ENCODE measurements at places on chromosomes 16 and 17.

DNA sequence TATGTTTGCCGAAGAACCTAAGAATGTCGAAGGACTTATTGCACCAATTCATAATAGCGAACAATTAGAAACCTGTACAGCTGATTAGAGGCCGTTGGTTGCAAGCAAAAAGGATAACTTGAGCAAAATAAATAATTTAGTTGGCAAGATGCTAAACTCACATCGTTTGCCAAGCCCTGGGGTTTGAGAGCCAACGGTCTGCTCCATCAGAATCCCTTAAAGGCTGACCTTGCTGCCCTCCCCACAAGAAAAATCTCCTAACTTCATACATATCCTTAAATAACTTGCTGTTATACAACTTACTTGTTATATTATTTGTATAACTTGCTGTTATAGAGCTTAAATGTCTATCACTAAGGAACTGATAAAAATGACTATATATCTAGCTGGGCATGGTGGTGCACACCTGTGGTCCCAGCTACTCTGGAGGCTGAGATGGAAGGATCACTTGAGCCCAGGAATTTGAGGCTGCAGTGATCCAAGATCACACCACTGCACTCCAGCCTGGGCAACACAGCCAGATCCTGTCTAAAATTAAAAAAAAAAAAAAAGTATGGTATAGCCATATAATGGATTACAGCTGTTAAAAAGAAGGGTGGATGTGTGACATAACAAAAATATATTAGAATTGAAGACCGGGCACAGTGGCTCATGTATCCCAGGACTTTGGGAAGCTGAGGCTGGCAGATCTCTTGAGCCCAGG is 1.9 kb upstream of the TRIM37 start:
- DNase-seq: no peak

DNA sequence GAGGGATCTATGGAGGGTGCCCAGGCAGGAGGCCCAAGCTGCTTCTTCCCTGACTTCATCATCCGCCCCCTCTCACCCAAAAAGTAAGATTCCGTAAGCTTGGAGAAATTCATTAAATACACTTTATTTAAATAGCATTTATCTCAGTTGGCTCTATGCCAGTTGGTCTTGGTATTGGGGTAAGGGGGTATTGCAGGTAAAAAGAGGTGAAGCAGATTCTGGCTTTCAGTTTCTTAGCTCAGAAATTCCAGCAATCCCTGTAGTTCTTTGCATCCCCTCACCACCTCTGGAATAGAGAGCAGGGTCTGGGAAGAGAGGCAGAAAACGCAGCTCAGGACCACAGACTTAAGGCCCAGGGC is 750 bp upstream of the ALDOC start:
- no peak for DNase-seq

DNA sequence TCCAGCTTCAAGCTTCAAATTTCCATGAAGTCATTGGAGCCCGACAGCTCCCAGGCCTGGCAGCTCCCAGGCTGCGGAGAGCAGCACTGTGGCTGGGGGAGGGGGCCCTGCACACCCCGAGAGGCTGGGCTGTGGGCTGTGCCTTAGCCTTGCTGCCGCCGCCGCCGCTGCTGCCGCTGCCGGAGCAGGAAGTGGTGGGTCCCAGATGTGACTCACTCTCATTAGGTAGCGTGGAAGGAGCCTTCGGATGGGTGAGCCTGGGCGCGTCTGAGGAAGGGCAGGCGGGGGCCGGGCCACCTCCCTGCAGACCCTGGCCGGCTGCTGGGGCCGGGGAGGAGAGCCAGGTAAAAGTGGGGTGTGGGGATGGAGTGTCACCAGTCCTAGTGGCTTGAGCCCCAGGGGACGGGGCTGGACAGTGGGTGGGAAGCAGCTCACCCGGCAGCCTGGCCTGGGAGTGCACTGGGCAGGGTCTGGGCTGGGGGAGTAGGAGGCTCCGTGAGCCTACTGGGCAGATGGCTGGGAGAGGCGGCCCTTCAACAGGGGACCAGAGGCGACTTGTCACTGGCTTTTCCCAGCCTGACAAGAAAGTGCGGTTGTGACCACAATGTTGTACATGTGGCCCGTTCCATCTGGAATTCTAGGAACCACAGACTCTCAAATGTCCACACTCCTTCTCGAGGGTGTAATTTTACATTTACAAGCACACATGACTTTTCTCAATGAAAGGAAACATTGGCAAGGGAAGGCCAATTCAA is at the start of gene ADCY7:
Gene ADCY7 (plus strand): TSS at position 215 of the 755 bp plus-strand sequence. CDS start 21,629 bp downstream, outside the sequence.
- DNase-seq: peak; percentile 83

GRCh38 chr16:20504418-20504817 is 53.1 kb downstream of the ACSM2A start:
- no peak for DNase-seq

DNA sequence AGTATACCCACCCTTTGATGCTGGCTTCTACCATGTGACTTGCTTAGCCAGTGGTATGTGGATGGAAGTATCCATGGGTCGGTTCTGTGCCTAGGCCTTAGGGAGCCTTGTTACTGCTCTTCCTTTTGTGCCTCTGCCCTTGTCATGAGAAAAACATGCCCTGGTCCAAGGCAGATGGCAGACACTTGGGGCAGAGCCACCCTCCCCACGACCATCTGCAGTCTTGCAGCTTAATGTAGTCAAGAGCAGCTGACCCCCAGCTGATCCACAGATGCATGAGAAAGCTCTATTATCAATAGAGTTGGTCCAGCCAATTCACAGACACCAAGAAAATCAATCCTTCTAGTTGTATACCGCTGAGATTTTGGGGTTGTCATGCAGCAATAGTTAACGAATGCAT is 95.7 kb downstream of the SLC39A11 start:
- no peak for DNase-seq

- DNase-seq: no peak
These were observed 2.5 kb downstream of the PLEKHG4 start for GRCh38 chr16:67281536-67282446.

DNA sequence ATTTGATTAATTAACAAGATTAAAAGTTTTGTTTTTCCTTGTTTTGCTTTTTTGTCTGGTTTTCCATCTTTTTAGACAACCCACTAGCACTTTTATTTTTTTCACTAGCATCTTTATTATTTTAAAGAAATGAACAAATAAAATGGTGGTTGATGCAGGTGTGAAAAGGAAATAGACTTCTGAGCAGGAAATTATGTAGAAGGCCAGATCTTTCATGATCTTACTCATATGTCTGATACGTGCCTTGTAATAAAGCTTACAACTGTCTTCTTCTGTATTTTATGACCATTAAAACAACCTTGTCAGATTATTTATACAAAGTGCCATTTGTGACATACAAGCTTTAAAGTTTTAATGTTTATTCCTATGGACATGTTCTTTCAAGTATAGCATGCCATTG is 6.3 kb downstream of the SLFN12L start:
- DNase-seq: no peak

DNA sequence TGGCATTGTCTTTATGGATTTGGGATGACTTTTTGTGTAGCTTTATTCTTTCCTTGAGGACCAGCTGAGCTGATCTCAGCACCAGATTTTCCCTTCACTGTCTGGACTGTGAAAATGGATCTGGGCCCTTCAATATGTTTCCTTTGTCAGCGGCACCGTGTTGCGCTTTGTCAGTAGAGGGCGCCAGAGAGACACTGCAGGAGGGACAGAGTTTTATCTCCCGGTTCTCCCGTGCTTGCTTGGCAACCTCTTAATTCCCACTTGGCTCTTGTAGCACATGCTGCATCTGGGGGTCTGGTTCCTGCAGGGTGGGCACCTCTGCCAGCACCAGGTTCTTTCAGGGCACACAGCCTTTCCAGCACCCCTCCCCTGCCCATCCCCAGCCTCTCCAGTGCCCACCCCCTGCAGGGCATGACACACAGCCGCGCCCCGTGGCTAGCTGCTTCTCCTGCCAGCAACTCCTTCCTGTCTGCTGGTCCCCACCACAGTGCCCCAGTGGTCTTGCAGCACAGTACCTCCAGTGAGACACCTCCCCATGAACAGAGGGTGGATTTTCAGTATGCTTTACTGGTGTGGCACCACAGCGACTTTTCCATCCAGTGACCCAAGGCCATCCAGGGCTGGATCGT is 19.6 kb downstream of the OR1D5 start:
- DNase-seq: no peak

GRCh38 chr16:13856811-13857511 is 63.0 kb upstream of the ERCC4 start:
- no peak for DNase-seq

- DNase-seq: no peak
These were observed 332.2 kb downstream of the WWOX start for GRCh38 chr16:78431701-78432100.

DNA sequence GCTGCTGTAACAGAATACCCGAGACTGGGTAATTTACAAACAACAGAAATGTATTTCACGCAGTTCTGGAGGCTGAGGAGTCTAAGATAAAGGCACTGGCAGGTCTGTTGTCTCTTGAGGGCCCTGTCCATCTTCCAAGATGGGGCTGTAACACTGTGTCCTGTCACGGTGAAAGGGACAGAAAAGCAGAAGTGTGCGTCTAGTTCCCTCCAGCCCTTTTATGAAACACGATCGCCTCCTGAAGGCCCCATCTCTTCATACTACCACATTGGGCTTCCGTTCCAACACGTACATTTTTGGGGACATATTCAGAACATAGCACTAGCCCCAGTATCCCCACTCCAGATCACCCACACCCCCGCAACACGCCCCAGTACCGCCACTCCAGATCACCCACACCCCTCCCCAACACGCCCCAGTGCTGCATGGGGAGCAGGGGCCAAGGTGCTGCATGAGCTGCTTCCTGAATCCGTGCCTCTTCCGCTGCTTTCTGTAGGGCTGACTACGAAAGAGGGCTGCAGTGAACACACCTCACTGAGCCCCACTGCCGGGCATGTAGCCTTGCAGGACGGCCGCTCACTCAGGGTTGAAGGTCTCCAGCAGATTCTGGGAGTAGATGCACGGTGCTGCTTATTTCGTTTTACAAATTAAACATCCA is 91.9 kb downstream of the RPTOR start:
- no peak for DNase-seq

GRCh38 chr17:36945959-36946725 is 2.6 kb upstream of the AATF start:
- no peak for DNase-seq

- no peak for DNase-seq
These were observed 12.1 kb downstream of the THRA start for GRCh38 chr17:40074871-40075200.

DNA sequence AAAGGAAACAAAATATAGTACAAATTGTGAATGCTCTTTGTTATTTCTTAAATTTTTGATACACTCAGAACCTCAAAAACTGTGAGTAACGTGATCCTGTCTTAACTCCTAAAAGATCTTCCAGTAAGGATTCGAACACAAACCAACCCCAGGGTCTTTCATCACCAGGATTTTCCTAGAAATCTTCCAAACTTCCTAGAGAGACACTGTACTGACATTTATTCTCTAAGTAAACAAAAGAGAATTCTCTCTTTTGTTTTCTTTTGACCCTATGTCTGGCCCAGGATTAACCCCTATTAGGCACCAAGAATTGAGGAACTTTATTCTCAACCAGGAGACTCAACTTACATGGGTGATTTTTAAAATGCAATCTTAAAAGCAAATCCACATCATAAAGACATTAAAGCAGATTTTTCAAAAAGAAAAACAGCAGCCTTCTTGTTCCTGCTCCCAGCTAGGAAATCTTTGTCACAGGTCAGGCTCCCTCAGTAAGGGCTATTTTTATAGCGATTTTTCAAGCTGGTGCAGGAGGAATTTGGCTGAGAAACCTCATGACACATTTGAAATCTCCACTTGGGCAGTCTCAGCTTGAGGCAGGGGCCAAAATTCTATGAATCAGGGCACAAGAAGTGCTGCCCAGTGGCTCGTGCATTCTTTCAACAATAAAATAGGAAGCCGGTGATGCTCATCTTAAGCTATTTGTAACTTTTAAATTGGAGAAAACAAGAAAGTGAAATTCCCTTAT is 6.2 kb upstream of the SMG1 start:
- DNase-seq: no peak

- no peak for DNase-seq
These were observed 138.8 kb downstream of the PRKCA start for GRCh38 chr17:66441101-66441661.

- DNase-seq: no peak
These were observed 19.9 kb downstream of the TEX14 start for GRCh38 chr17:58671969-58672368.

DNA sequence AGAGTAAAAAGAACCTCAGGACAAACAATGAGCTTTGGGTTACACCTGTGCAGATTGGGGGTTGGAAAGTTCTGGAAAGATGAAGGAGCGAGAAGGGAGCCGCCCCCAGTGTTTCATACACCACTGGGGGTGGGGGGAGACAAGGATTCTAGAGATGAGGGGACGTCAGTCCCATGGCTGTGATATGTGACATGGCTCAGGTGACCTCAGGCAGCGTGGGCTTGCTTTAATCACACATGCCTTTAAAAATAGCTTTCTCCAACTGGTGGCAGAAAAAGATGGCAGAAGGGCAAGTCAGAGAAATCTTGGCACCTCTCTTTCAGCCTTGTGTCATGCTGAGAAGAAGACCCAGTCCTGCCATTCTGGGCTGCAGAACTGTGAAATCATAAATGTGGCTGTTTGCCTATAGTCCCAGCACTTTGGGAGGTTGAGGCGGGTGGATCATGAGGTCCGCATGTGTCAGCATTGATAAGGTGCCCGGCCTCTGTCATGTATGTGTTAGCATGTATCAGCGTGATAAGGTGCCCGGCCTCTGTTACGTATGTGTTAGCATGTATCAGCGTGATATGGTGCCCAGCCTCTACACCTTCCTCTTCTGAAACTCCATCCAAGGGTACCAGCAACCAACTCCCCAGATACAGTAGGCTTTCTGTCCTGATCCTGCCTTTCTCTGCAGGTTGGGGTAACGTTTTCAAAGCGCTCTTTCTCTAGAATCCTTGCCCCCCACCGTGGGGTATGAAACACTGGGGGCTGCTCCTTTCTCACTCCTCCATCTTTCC is 25.0 kb downstream of the WIPI1 start:
- DNase-seq: no peak

DNA sequence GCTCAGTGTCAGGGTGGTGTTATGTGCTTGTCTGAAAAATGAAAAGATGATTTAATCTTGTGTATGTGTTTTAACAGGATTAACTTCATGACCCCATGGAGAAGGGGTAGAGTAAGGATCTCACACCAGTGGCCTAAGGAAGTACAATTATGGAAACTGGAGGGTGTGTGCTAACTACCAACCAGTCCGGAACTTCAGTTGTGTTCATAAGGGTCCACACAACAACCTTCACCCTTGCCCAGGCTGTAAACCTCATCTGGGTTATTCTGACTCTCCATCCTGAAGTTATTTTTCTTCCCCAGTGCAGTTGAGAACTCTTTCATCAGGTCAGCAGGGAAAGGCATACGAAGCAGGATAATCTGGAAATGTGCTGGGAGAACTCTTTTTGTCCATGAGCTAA is 158.9 kb downstream of the MAP2K6 start:
- no peak for DNase-seq

- DNase-seq: no peak
These were observed 25.5 kb downstream of the GRB7 start for GRCh38 chr17:39763051-39763820.

GRCh38 chr17:48068491-48068961 is 20.4 kb downstream of the NFE2L1 start:
- DNase-seq: no peak

DNA sequence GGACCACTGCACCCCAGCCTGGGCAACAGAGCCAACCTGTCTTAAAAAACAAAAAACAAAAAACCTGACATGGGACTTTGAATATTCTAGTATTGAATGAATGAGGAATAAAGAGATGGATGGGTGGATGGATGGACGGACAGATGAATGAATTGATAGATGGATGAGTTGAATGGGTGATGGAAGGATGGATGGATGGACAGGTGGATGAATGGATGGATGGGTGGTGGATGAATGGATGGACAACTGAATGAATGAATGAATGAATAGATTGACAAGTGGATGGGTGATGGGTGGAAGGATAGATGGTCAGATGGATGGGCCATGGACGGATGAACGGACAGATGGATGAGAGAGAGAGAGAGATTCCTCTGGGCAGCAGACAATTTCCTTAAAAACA is 22.8 kb upstream of the CEP20 start:
- no peak for DNase-seq

Data from CD4-positive, alpha-beta T cell treated with Interferon alpha-2 for 1 hour (primary cell).